ENCODE measurements at places on chromosomes 1 and 21. TPM values are rescaled to one million over a fixed set of nuclear protein-coding genes. Genes with fewer than 3 reads are reported as not detected.

DNA sequence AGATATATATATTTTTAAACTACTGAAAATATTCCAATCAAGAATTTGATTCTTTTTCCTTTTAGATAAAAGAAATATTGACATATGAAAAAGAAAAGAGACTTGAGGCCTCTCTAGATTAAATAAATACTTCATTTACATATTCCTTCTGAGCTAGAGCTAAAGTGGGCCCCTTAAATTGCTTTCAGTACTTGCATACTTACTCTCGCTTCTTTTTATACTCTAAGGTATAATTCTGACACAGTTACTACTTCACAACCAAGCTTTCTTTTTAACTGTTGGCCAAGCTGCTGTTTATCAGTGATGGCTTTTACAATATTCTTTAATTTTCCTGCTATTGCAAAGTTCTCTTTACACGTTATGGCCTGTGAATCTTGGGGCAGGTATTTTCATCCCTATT is 24.6 kb downstream of the EXTL2 start:
- no peak for DNase-seq

REN gene
- total RNA-seq = 5.2 TPM

ADCY10 gene
- not detected for total RNA-seq

- no peak for DNase-seq
Observed at GRCh38 chr1:34866762-34867109, 7.2 kb upstream of the SMIM12 start.

- DNase-seq = no peak
Observed at GRCh38 chr1:198196630-198197029, 39.8 kb downstream of the NEK7 start.
